ENCODE measurements at places on chromosomes 3 and 15.

DNA sequence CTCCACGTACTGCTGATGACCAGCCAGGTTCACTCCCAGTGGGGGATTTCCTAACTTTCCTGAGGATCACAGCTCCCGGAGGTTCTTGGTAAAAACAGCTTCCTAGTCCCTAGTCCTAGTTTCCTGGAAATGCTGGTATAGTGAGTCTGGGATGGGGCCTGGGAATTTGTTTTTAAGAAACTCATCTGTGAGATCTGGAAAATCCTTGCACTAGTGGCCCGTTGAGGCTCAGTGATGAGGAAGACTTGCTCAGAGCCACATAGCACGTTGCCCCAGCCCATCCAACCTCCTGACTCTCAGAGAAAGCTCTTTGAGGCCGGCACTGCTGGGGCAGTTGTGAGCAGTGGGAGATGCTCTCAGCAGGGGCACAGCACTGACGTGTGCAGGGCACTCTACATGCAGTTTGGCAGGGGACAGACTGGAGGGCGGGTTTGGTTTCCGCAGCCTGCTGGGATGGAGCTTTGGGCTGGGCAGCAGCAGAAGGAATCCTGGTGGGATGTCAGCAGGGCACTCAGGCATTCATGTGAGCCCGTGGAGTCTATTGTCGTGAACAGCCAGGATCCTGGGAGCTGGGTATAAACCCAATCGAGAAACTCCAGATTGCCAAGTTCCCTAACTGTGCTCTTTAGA lies 31.6 kb downstream of the SAXO2 start:
- DNase-seq = no peak

DNA sequence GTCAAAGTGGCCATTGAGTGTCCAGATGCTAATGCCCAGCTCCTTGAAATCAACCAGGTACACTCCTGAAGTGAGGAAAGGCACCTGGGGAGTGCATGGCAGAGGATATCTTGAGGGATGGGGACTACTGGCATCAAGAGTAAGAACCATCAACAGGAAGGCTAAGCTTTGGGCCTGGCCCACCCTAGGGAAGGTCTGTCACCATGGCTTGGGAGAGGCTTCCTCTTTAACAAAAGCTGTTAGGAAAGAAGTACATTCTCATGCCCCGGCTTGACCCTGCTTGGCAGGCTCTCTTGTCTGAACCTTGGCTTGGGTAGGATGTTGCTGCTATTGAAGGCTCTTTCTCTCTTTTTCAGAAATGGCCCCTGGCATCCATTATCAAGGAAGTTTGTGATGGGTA lies 43.7 kb upstream of the TUBGCP5 start:
- no peak for DNase-seq

- no peak for DNase-seq
These were observed 228.1 kb downstream of the FEZF2 start for GRCh38 chr3:62145086-62145757.

DNA sequence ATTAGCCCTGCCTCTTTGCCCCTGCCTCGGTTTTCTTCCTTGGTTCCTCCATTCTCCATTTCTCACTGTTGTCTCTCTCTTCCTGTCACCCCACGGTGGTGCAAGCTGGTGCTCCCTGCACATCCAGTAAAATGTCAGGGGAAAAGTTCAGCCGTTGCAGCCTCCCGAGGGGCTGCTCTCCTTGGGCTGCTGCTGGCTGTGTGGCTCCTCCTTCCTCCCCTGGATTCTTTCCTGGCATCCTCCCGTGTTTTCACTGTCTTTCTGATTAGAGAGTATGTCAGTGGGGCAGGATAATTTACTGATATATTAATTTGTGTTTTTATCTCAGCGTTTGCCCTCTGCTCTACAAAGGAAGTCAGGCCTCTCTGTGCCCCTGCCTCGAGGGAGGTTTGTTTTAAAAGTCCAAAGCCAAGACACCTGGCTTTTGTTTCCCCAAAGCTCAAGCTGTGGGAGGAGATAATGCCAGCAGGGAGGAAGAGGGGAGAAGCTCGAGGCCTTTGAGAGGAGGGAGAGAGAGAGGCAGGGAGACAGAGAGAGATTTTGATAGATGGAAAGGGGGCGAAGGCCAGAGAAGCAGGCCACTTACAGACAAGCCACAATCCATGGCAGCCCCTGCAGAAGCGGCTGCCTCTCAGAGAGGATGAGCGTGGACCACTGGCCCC lies 150.3 kb upstream of the NR2F2 start:
- no peak for DNase-seq

- no peak for DNase-seq
These were observed 53.5 kb upstream of the TIPARP start for GRCh38 chr3:156620901-156621300.

DNA sequence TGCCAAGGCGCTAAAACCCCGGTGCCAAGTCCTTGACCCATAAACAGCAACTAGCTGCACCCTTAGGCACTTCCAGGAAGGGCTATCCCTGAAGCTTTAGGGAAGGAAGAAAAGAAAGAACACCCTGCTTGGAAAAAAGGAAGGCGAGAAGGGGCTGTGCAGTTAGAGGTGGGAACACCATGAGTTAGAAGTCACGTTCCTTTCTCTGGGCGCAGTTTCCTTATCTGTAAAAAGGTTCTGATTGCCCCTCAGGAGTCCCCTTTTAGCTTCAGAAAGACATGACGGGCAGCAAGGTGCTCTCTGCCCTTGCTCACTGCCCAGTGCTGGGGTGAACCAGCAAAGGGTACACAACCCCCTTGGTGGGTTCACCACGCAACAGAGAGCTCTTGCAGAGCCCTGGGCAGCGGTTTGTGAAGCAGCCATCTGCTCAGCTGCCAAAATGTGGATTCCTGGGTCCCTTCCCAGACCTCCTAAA lies 798 bp downstream of the GCHFR start:
- DNase-seq = no peak

GRCh38 chr15:33008284-33008995 lies 186.1 kb downstream of the FMN1 start:
- no peak for DNase-seq

DNA sequence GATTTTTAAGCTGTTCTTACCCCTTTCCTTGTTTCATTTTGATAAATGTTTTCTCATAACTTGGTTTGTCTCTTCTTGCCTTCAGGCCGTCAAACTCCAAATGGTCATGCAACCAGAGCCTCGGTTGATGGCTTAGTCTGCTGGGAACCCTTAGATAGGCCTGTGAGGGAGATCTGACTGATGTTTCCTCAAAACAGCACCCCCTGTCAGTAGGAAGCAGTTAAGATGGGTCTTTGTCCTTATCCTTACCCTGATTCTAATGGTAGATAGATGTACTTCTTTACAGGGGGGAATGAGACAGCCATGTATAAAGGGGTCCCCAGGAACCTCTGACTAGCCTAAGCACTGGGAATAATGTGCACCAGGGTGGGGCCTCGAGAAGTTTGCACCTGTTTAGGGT lies 16.3 kb upstream of the OR5H1 start:
- no peak for DNase-seq

DNA sequence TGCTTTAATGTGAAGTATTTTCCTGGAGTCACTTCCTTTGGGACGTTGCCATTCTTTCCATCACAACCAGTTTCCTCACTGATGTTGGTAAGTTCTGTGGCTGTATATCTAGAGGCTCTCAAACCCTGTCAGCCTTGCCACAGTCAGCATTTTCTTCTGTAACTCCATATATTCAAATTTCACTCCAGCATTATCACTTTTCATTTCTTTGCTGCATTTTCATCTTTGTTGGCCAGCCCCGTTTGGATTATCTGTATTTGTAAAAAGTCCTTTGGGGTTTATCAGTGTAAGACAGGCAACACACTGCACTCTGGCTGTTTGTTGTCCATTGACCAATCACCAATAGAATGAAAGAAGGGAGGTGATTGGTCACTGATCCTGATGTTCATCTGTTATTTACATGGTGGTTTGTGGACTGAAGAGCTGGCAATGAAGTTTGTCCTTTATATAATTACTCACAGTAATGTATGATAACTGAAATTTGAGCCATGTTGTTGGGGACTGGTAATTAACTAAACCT lies 20.3 kb downstream of the GMPS start:
- no peak for DNase-seq

DNA sequence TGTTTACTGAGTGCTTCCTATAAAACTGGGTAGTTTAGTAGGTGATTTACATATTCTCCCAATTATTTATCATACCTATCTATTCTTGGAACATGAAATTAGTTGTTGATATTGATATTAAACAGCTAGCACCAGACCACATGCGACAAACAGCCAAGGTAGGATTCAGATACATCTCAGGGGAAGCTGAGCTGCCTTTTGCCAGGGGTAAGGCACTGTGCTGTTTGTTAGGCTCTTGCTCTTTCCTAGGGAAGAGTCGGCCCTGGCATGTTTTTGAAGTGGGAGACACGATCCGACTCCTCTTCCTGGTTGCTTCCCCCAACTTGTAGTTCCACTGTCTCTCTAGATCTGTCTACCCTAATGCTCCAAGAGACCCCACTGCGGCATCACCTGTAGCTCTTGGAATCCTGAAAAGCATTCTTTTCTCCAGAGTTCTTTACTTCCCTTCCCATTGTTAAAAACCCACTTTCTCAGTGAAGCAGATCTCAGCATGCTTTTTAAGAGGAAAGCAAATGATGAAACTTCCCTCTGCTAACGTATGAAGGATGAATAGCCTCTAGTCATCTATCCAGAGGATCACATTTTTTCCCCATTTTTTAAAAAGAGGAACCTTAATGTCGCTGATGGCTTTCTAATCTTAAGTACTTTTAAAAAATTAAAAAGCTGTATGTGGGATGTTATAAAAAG lies 138.4 kb downstream of the GHSR start:
- DNase-seq = no peak

DNA sequence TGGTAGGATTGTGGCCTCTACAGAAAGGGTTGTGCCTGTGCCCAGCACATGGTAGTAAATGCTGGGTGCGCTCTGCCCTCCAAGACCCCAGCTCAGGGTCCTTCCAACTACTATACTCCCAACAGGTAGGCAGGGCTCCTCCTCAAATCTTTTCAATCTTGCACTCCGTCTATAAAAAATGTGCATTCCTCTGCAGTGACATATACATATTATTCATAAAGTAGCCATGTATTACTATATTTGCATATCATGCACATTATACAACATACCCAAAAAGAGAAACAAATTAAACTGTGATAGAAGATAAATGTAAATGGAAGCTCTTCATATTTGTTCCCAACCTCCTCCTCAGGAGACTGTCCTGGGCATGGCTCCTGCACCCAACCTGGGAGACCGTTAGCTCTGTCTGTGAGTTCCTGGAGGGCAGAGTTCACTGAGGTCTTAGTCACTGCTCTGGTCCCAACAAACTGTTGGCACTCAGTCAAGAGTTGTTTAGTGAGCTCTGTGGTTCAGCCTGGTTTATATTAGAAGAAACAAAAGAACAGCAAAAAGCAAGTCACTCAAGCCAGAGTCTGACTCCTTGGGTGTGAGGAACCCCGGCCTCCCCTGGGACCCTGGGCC lies 47.7 kb upstream of the GRIP2 start:
- no peak for DNase-seq

- DNase-seq = peak; percentile 59
These were observed 200.3 kb downstream of the ADAMTS17 start for GRCh38 chr15:100141311-100142001.

- DNase-seq = no peak
These were observed 41.5 kb downstream of the TOPBP1 start for GRCh38 chr3:133620066-133620784.

GRCh38 chr3:20064387-20064786 lies 24.1 kb downstream of the KAT2B start:
- DNase-seq = no peak

DNA sequence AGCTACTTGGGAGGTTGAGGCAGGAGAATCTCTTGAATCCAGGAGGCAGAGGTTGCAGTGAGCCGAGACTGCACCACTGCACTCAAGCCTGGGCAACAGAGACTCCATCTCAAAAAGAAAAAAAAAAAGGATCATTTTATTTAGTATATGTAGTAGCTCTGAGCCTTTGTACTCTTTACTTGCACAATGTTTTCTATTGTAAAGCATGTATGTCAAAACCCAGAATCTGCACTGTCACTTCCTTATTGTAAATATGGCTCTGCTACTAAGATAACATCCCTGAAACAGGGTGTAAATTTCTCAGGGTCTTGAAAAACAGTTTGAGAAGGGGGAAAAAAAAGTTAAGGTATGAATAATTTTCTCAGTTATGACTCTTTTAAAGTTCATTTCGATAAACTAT lies 35.1 kb downstream of the SLMAP start:
- DNase-seq = no peak

DNA sequence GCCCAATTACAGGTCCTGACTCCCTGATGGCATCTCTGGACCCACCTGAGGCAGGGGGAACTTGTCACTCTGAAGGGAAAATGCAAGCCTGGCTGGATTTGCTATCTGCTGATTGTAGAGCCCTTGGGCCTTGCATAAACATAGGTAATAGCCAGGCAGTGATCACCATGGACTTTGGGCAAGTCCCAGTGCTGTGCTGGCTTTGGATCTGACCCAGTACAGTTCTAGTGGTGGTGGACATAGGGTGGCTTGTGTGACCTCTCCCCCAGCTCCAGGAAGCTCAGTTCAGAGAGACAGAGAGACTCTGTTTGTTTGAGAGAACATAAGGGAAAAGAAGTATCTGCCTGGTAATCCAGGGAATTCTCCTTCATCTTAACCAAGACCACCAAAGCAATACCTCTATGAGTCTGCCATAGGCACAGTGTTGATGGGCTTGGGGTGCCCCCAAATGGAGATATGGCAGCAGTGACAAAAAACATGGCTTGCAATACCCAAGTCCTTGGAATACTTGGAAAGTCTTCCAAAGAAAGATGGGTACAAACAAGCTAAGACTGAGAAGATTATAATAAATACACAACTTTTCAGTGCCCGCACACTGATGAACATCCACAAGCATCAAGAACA lies 348.5 kb downstream of the PYDC2 start:
- DNase-seq = no peak

Data from NCI-H524 treated with DMSO at 0.1 percent for 48 hours (cell line).